Stomach (tissue), 19 donors: ENCODE measurements at places on chromosomes 1 and 21. TPM values are rescaled to one million over a fixed set of nuclear protein-coding genes. Genes with fewer than 3 reads are reported as not detected.
A peak's percentile ranks its signal among the peaks of the same experiment; 100 is the strongest.

CACHD1 gene
- 5.1 TPM for total RNA-seq

GRCh38 chr1:40495315-40495903 is 13.2 kb upstream of the EXO5 start:
- no peak for DNase-seq

DNA sequence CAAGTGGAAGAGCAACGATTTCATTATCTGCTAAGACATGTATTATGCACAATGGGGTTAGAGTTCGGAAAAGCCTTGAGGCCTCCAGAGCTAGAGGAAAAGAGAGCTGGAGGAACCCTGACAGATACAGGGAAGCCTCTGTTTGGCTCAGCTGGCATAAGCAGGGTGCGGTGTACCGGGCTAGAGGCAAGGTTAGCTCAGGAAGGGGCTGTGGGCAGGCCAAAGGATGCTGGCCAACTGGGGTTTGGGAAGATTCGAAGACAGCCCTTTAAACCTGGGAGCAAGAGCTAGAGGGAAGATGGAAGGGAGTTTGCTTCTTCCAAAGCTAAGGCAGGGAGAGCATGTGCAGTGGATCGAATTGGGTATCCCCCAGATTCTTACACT is 107.6 kb upstream of the TLR5 start:
- DNase-seq, result no peak

GRCh38 chr1:11053758-11054137 is 6.1 kb downstream of the SRM start:
- DNase-seq, result peak; percentile 60

OR6P1 gene
- not detected for total RNA-seq

LCE6A gene
- total RNA-seq, result not detected

- no peak for DNase-seq
Observed at GRCh38 chr1:234839663-234840062, 229.7 kb upstream of the IRF2BP2 start.

KMO gene
- total RNA-seq, result not detected

TCHHL1 gene
- not detected for total RNA-seq

DNA sequence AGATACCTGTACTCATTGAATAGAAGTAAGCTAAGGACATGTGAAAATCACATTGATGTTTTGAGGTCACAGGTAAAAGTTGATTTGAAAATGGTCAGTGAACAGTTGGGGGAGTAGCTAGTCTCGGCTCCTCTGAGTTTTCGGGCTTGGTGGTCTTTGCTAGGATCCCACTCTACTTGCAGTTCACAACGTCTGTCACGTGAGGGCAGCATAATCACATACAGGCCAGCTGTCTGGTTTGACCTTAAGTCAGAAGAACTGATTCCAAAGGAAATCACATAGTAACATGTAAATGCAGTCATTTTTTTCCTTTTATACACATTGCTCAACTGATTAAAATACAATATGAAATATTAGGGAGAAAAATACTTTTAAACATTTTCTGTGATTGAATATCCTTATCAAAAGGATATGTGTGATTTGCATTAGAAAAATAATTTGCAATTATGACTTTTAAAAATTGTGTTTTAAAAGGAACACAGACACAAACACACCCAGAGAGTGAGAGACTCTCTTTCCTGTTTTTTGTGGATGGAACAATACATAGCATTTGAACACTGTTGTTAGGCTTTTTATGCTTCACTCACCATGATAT is 21.8 kb upstream of the PDC start:
- DNase-seq, result peak; percentile 42

- DNase-seq, result no peak
Observed at GRCh38 chr1:11952455-11953109, 18.1 kb downstream of the PLOD1 start.

- DNase-seq, result no peak
Observed at GRCh38 chr1:175822580-175822979, 79.2 kb upstream of the TNR start.

DNA sequence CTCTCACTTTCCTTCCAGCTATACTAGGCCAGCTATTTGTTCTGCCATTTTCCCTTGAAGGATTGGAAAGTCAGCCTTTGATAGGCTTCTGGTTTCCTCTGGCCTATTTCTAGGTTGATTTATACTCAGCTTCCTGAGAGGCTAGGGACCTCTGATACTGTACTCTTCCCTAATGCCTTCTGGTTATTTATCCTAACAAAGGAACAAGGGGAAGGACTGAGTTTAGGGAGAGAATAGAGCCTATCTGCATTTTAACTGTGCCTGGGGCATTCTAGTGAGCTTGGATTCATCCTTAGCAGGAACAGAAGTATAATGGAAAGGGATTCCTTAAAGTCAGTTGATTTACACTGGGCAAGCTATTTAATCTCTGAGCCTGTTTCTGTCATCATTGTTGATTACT is 11.8 kb upstream of the TMEM39B start:
- DNase-seq, result no peak

CSMD2 gene
- 3.5 TPM for total RNA-seq

- no peak for DNase-seq
Observed at GRCh38 chr1:199226163-199226562, 587.3 kb downstream of the PTPRC start.

GFI1 gene
- total RNA-seq, result 31.0 TPM

DNA sequence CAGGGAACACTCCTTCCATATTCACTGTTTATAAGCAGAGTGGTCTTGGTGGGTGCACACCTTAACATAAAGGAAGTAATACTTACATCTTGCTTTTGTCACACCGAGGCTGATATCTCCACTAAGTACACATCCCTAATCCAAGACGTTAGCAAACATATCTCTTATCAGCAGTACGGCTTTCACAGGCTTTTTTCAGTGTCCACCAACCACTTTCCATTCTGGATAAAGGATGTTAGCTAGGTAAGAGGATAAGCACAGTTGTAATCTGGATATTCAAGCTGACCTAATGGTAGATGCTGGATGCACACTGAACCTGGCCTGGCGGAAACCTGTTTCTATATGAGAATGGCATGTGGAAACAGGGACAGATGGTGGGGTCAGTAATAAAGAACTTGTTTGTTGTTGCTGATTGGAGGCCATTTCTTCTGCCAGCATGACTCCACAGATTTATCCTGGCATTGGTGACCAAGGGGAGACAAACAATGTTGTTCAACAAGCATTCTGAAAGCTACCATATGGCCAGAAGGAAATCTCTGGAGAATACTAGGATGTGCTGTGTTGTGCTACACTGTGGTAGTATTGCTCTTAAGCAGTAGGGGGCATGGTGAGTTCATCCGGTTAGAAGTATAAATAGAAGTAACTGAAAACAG is 416.4 kb downstream of the PTBP2 start:
- DNase-seq, result peak; percentile 81
